Tibial nerve (tissue), 4 donors: ENCODE measurements at places on chromosomes 3 and 15. TPM values are rescaled to one million over a fixed set of nuclear protein-coding genes. Genes with fewer than 3 reads are reported as not detected.
A peak's percentile ranks its signal among the peaks of the same experiment; 100 is the strongest.

The RPP25 gene
- 10.1 TPM for total RNA-seq

The LINGO1 gene
- total RNA-seq = 2.4 TPM

The SMCO1 gene
- not detected for total RNA-seq

The SCAANT1 gene
- not detected for total RNA-seq

The PARP14 gene
- total RNA-seq = 56.2 TPM

The ZFAND6 gene
- 91.4 TPM for total RNA-seq

The EHD4 gene
- 19.8 TPM for total RNA-seq

The CCR8 gene
- not detected for total RNA-seq

The UBAP1L gene
- total RNA-seq = 8.4 TPM

- DNase-seq = no peak
Measured at GRCh38 chr3:79392479-79392878, 375.3 kb downstream of the ROBO1 start.

DNA sequence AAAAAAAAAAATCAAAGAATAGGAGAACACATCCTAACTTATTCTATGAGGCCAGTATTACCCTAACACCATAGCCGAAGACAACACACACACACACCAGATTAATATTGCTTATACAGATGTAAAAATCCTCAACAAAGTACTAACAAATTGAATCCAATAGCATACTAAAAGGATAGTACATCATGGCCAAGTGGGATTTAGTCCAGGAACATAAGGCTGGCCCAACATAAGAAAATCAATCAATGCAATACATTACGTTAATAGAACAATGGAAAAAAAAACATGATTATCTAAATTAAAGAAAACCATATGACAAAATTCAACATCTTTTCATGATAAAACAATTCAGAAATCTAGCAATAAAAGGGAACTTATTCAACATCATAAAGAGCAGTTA, 79.1 kb downstream of the ADAMTS9 start:
- no peak for DNase-seq

DNA sequence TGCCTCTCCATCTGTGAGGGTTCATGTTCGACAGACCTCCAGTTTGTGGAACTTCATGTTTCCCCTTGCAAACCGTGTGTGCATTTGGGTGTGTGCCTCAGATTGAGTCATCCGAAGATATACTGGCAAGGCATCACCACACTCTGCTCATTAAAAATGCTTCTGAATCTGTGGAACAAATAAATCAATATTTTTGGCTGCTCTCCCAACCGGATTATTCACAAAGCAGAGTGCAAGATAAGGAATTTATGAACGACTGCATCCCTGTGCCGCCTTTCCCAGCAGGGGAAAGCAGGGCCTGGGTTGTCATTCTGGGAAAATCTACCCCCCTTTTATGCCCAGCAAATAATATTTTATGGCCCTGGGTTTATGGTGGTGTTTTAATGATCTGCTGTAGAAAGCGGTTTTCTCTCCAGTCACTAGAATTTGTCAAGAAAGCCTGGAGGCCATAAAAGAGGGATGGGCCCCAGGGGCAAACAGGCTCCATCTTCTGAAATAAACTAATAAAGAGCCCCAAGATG, 4.2 kb upstream of the WNT5A start:
- no peak for DNase-seq

DNA sequence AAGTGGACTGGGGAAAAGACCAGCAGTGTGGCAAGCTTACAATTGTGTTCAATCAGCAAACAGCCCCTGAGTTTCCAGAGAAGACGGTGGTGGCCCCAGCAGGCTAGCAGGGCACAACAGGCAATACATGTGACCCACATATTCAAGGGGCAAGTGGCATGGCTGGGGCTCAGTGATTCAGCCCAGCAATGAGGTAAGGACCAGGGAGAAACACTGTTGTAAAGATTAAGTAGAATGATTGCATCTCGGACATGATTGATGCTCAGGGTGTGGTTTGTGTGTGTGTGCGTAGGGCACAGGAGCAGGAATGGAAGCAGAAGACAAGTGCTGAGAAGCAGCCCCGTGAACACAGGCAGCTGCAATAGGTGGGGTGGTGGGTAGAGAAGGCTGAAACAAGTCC, 37.9 kb downstream of the KLHL6 start:
- no peak for DNase-seq

- peak; percentile 93 for DNase-seq
Measured at GRCh38 chr3:189099031-189099471, 72.7 kb upstream of the TPRG1 start.

DNA sequence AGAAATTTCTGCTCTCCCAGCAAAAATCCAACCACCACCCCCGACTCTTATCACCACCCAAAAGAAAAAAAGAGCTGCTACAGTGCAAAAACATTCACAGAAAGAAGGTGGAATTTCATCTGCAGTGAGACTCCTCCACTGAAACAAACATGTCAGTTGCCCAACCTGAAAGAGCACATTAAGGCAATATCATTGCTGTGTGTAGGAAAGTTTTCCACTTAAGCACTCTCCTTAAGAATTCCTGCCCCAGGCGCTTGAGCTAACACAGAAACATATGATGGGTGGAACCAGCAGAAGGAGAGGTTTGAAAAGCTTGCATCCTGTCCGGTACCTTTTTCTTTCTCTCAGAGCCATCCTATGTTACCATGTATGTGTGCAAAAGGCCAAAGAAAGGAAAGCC, 200.8 kb upstream of the GADL1 start:
- no peak for DNase-seq

DNA sequence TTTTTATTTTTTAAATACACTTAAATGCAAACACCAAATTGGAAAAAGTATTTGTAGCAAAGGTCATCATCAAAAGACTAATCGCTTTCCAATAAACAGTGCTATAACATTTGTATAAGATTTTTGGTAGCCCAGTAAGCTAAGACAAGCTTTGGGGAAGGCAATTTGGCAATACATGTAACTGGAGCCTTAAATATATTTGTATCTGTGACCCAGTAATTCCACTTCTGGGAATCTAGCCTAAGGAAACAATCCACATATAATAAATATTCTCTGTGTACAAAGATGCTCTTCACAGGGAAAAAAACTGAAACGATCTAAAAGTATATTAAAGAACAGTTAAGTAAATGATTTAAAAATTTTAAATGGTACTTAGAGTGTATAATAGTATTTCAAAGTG, 65.5 kb upstream of the TJP1 start:
- DNase-seq = no peak

DNA sequence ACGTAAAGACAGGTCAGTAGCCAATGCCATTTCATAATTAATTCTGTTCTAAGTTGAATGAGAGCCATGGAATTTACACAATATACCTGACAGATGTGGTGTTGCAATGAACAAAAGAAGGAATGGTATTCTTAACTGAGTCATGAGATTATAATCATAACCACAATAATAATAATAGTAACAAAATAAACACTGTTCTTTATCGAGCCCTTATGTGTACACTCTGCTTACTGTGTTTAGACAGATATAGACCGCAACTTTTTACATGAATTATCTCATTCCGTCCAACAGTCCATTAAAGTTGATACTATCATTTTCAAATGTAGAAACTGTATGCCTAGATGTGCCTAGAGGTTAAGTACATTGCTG, 28.2 kb upstream of the SCAANT1 start:
- no peak for DNase-seq

GRCh38 chr3:9754678-9755077, 4.9 kb downstream of the OGG1 start:
- no peak for DNase-seq

- no peak for DNase-seq
Measured at GRCh38 chr3:169241991-169242707, 421.4 kb downstream of the MECOM start.

DNA sequence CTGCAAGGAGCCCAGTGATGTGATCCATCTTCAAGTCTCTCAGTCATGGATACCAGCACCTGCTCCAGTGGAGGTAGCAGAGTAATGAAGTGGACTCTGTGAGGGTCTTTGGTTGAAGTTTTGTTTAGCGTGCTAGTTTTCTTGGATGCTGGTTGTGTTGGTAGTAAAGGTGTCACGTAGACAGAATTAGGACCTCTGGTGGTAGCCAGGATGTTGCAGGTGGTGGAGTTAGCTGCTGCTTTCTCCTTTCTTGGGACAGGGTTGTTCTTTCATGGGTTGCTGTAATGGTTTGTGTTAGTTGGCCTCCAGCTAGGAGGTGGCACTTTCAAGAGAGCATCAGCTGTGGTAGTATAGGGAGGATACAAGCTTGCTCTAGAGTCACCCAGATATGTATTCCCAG, 125.2 kb downstream of the ANXA2 start:
- no peak for DNase-seq

DNA sequence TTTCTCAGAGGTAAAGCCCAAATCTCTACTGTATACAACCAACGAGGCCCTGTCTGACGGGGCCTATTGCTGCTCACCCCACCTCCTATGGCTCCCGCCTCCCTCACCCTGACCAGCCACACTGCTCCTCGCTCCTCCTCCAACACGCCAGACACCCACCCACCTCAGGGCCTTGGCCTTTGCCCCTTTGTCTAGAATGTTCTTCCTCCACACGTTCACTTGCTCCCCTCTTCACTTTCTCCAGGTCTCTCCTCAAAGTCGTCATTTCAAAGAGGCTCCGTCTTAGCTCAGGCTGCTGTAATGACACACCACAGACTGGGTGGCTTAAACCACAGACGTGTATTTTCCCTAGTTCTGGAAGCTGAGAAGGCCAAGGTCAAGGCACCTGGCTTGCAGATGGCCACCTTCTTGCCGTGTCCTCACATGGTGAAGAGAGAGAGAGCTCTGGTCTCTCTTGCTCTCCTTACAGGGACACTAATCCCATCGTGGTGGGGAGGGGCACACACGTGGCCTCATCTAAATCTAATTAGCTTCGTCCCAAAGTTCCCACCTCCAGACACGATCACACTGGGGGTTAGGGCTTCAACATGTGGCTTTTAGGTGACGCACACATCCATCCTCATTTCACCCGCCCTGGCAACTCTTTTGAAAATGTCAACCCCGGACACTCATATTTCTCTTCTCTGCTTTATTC, 98.2 kb downstream of the TLE3 start:
- no peak for DNase-seq

DNA sequence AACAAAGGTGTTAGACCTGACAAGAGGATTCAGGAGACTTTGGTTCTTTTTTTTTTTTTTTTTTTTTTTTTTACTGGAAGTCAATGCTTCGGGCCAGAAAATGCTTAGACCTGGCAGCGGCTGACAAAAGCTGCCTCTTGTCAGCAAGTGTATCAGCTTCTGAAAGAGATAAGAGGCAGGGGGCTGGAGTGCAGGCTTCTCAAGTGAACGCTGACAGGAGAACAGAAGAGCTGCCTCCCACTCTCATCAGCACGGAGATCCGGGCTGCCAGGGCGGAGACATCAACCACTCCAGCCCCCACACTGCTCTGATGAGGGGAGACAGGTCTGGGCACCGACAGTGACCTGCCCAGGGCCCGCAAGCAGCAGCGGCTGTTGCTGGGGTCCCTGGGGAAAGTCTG, 9.4 kb upstream of the SCN5A start:
- DNase-seq = no peak

GRCh38 chr3:63400246-63400860, 122.2 kb downstream of the SYNPR start:
- no peak for DNase-seq

- DNase-seq = no peak
Measured at GRCh38 chr3:144556392-144556791, 584.8 kb downstream of the DIPK2A start.

DNA sequence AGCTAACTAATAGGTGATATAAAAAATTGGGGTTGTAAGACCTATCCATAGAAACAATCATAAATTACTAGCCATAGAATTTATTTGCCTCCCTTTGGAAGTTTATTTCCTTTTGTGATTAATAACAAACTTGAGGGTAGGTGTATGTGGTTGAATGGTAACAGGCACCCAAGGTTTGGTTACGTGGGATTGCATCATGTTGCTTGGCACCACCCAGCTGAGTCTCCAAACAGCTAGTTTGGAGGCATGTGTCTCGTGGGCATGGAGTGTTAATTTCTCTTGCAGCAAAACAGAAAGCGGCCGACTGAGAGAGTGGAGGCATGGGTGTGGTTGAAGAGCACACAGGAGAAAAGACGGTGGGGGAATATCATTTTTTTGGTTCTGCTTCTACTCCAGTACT, 441.4 kb downstream of the CNTN4 start:
- DNase-seq = no peak

DNA sequence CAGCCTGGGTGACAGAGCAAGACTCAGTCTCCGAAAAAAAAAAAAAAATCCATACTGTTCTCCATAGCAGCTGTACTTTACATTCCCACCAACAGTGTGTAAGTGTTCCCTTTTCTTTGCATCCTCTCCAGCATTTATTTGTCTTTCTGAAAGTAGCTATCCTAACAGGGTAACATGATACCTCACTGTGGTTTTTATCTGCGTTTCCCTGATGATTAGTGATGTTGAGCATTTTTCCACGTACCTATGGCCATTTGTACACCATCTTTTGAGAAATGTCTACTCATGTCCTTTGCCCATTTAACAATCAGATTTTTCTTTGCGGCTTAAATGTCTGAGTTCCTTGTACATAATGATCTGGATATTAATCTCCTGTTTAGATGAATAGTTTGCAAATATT, 119.3 kb downstream of the RFX7 start:
- DNase-seq = no peak

DNA sequence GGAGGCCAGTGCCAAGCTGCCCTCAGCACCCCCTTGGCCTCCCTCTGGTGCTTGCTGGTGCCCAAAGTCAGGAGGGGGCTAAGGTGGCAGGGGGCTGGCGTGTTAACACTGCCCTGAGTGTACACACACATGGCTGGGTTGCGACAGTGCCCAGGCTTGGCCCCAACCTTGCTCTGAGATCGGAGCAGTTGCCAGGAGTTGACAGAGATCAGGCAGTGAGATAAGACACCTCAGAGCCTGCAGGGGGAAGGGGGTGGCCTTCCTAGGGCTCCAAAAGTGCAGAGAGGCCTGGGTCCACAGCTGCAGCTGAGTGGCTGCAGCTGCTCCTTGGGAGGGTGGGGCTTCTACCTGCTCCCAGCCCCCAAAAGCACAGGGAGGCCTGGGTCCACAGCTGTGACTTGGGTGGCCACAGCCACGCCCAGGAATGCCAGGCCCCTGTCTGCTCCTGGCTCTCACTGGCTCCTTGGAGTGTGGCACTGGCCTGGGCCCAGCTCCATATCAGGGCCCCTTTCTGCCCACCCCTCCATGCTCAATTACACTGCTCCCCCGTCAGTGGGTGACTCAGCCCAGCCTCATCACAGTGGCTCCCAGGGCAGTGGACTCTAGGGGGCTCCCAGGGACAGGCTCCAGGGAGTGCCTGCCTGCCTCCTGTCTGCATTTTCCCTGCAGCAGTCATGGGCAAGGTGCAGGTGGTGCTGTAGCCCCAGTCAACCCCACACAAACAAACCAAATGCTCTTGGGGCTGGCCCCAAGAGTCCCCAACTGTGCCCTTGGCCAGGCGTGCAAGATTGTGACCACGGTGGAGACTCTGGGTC, 56.4 kb upstream of the C15orf39 start:
- no peak for DNase-seq
